Vagina (tissue), 2 donors: ENCODE measurements at places on chromosomes 12 and 14.

- no peaks in the 10 kb centered on the region for H3K27me3 ChIP-seq
- H3K27ac ChIP-seq: no peak overlapping the region
- no peak overlapping the region for H3K4me3 ChIP-seq
- H3K4me1 ChIP-seq: peaks cover 17% of the 10 kb centered on the region
Measured at GRCh38 chr12:10102322-10102721, 3.5 kb upstream of the CLEC1A start.

- no peak for DNase-seq
- H3K27me3 ChIP-seq: no peaks in the 10 kb centered on the region
- H3K4me3 ChIP-seq: no peak overlapping the region
- H3K36me3 ChIP-seq: no peaks in the 10 kb centered on the region
- no peak overlapping the region for H3K27ac ChIP-seq
Measured at GRCh38 chr12:70553391-70553859, 83.8 kb downstream of the PTPRB start.

- H3K4me3 ChIP-seq: no peak overlapping the region
- H3K27me3 ChIP-seq: no peaks in the 10 kb centered on the region
- DNase-seq: no peak
- H3K36me3 ChIP-seq: no peaks in the 10 kb centered on the region
- H3K4me1 ChIP-seq: peaks cover 5% of the 10 kb centered on the region
Measured at GRCh38 chr12:72010356-72010755, 71.7 kb downstream of the TPH2 start.

DNA sequence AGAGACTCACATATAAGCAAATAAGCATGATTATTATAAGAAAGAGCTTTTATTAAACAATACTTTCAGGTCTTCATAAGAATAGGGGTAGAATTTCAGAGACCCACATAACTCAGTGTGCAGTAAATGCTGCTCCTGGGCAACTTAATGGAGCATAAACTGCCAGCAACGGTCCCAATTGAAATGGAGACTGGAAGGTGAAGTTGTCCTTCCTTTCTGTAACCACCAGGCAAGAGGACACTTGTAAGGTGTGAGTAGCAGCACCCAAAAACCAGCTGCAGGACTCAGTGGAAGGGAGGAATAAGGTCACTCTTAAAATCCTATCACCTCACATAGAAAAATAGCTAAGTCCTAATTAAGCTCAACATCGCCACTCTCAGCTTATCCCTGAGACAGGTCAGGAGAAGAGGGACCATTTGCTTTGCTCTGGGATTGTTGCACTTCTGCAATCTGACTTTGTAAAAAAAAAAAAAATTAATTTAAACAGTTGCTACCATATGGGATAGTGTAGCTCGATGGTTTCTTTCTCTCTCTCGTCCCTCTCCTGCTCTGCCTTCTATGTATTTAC is 22.7 kb upstream of the LTA4H start:
- no peaks in the 10 kb centered on the region for H3K4me1 ChIP-seq
- no peak for DNase-seq
- no peak overlapping the region for H3K4me3 ChIP-seq
- H3K36me3 ChIP-seq: no peaks in the 10 kb centered on the region

GRCh38 chr14:104435147-104436046 is 144.2 kb upstream of the C14orf180 start:
- no peaks in the 10 kb centered on the region for H3K27me3 ChIP-seq
- H3K4me1 ChIP-seq: peaks cover 9% of the 10 kb centered on the region
- H3K4me3 ChIP-seq: peak overlapping the region; percentile 5
- no peaks in the 10 kb centered on the region for H3K36me3 ChIP-seq
- no peak overlapping the region for H3K27ac ChIP-seq

GRCh38 chr12:49236423-49236822 is 28.5 kb upstream of the TUBA1C start:
- no peak overlapping the region for H3K27ac ChIP-seq
- H3K27me3 ChIP-seq: no peaks in the 10 kb centered on the region
- no peak overlapping the region for H3K4me3 ChIP-seq
- peaks cover 24% of the 10 kb centered on the region for H3K4me1 ChIP-seq
- no peaks in the 10 kb centered on the region for H3K36me3 ChIP-seq

GRCh38 chr12:75848431-75848925 is 183.1 kb downstream of the PHLDA1 start:
- DNase-seq: no peak
- H3K36me3 ChIP-seq: no peaks in the 10 kb centered on the region
- no peak overlapping the region for H3K4me3 ChIP-seq
- peaks cover 29% of the 10 kb centered on the region for H3K4me1 ChIP-seq
- H3K27me3 ChIP-seq: no peaks in the 10 kb centered on the region

GRCh38 chr12:94435511-94435927 is 24.1 kb downstream of the CEP83 start:
- DNase-seq: no peak
- H3K36me3 ChIP-seq: no peaks in the 10 kb centered on the region
- no peaks in the 10 kb centered on the region for H3K27me3 ChIP-seq

- H3K27me3 ChIP-seq: no peaks in the 10 kb centered on the region
- H3K36me3 ChIP-seq: no peaks in the 10 kb centered on the region
- H3K4me3 ChIP-seq: no peak overlapping the region
- no peak overlapping the region for H3K27ac ChIP-seq
- H3K4me1 ChIP-seq: no peaks in the 10 kb centered on the region
- DNase-seq: no peak
Measured at GRCh38 chr14:96660667-96661066, 136.5 kb upstream of the VRK1 start.

GRCh38 chr12:31481415-31481814 is 109.5 kb downstream of the DENND5B start:
- no peaks in the 10 kb centered on the region for H3K36me3 ChIP-seq
- H3K27me3 ChIP-seq: no peaks in the 10 kb centered on the region
- H3K4me1 ChIP-seq: no peaks in the 10 kb centered on the region
- no peak overlapping the region for H3K27ac ChIP-seq
- no peak for DNase-seq

GRCh38 chr12:46547421-46548354 is 175.1 kb upstream of the SLC38A2 start:
- DNase-seq: no peak
- H3K4me3 ChIP-seq: no peak overlapping the region
- H3K27ac ChIP-seq: no peak overlapping the region
- peaks cover 24% of the 10 kb centered on the region for H3K4me1 ChIP-seq

- no peak for DNase-seq
- no peak overlapping the region for H3K27ac ChIP-seq
- H3K4me1 ChIP-seq: no peaks in the 10 kb centered on the region
- H3K27me3 ChIP-seq: no peaks in the 10 kb centered on the region
Measured at GRCh38 chr12:26095186-26095585, 29.7 kb downstream of the BHLHE41 start.

DNA sequence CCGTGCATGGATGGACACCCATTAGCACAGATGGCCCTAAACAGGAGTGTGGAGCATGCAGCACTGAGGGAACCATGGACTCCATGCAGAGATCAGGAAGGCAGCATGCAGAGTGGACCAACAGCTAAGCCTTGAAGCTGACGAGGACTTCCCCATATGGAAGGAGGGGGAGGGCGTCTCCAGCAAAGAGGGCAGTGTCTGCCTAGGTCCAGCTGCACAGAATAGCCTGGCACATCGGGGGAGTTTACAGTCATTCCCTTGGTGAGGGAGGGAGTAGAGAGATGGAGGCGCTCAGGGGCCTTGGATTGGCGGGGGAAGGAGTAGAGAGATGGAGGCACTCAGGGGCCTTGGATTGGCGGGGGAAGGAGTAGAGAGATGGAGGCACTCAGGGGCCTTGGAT is 64.5 kb downstream of the ANKRD9 start:
- H3K36me3 ChIP-seq: no peaks in the 10 kb centered on the region
- H3K4me1 ChIP-seq: no peaks in the 10 kb centered on the region
- no peak for DNase-seq
- H3K27ac ChIP-seq: no peak overlapping the region
- H3K4me3 ChIP-seq: no peak overlapping the region

DNA sequence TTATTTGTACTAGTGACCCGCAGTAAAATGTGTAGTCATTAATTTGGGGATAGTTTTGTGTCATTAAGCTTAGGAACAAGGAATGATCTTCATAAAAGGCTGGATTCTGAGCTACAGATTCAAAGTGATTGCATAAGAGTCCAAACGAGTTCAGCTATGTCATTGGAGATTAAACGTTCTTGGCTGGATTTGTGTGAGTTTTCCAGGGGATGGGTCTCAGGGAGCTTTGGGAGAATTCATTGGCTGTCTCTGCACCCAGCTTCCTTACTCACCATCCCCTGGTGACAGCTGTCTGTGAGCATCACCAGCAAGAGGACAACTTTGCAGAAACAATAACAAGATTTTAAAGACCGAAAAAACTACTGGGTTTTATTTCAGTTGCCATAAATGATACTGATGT is 130.4 kb downstream of the DAAM1 start:
- no peaks in the 10 kb centered on the region for H3K27me3 ChIP-seq
- peak overlapping the region; percentile 53 for H3K27ac ChIP-seq

DNA sequence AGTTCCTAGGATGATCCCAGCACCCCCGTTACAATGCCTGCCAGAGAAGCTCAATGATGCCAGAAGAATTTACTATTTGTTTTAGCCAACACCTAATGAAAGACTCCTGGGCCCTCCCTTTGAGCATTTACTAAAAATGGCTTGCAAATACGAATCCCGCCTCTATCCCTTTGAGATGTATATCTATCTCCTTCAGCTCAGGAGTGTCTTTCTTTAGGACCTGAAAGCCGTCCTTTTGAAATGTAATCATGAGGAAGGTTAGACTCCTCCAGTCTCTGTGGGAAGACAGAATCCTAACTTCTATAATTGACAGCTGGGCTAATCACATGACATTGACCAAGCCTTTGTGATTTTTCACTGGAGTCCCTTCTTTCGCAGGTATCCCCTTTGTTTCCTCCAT is 19.2 kb upstream of the DYNC1H1 start:
- no peak overlapping the region for H3K4me3 ChIP-seq
- no peaks in the 10 kb centered on the region for H3K27me3 ChIP-seq
- H3K27ac ChIP-seq: no peak overlapping the region
- H3K36me3 ChIP-seq: no peaks in the 10 kb centered on the region
- H3K4me1 ChIP-seq: peaks cover 22% of the 10 kb centered on the region

- no peak overlapping the region for H3K4me3 ChIP-seq
- H3K4me1 ChIP-seq: no peaks in the 10 kb centered on the region
- DNase-seq: no peak
- H3K27ac ChIP-seq: no peak overlapping the region
- no peaks in the 10 kb centered on the region for H3K36me3 ChIP-seq
- H3K27me3 ChIP-seq: no peaks in the 10 kb centered on the region
Measured at GRCh38 chr14:103808403-103809001, 38.9 kb downstream of the PPP1R13B start.

DNA sequence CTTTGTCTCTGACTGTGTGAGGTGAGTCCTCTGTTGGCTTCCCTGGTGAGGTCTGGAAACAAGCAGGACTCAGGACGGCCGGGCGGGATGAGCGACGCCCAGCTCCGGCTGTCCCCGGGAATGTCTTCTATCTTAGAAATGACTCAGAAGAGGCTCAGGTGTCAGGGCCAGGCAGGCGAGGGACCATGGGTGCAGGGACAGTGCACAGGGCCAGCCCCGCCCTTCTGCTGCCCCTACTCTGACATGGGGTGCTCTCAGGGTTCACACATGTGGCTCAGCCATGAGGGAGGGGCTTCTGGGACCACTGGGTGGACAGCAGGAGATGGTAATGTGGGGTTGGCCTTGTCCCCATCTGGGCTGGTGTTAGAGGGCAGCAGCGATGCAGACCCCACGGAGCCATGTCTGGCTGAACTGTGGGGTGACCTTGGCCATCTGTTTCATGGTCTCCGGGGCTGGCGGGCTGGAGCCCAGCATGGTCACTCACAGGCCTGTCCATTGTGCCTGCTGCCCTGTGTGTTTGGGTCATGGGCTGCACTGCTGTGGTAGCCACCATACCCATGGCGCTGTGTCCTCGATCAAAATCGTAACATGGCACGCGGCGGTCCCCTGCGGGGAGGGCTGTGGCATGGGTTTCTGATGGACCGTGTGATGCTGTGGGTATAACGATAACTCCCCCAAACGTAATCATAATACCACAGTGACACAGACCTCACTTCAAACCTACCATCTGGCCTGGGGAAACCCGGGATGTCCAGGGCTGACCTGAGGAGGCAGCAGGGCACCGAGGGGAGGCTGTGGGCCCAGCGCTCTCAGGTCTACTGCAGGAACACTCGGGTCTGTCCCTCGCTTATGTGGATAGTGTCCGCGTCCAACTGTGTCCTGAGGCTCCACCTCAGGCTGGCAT is 368.8 kb downstream of the TMEM121 start:
- no peak for DNase-seq
- no peaks in the 10 kb centered on the region for H3K27me3 ChIP-seq
- no peaks in the 10 kb centered on the region for H3K4me1 ChIP-seq
- H3K27ac ChIP-seq: no peak overlapping the region
- no peaks in the 10 kb centered on the region for H3K36me3 ChIP-seq

DNA sequence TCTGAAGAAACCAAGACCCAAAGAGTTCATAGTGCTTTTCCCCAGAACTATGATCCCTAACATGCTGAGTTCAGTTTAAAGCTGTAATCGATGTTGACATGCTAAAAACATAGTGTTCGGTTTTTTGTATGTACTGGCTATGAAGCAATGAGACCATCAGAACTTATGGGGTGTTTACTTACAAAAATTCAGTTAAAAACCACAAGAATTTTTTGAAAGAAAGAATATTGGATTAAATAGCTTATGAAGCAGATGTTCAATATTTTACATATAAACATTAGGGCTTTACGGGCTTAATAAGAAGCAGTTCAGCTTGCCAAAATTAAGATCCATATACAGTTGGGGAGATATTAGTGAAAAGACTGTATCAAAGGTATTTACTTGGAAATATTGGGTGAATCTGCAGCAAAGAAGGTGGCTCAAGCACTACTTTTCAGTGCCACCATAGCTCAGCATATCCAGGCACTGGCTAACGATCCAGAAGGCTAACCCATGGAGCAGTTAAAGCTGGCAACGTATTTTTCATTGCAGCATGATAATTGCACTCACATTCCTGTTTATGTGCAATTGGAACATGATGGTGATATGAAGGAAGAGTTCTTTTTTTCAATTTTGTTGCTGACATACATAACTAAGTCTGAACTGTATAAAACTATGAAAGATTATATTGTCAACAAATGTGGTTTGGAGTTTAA is 125.9 kb downstream of the EFCAB11 start:
- H3K4me1 ChIP-seq: no peaks in the 10 kb centered on the region
- H3K27me3 ChIP-seq: no peaks in the 10 kb centered on the region
- no peaks in the 10 kb centered on the region for H3K36me3 ChIP-seq
- H3K4me3 ChIP-seq: no peak overlapping the region
- no peak overlapping the region for H3K27ac ChIP-seq

DNA sequence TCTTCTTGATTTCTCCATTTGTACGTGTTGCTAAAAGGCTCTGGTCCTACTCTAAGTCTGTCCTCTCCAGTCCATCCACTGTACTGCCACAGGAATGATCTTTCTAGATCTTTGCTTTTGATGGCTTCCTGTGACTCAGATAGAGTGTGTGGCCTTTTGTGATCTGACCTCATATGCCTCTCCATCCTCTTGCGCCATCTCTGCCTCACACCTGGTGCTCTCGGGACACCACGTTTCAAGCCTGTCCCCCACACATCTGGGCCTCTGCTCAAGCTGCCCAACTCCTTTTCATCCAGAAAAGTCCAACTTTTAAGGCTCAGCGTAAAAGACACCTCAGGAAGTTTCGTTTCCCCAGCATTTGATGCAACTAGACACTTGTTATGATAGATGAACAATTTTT is 39.0 kb downstream of the DCAF4 start:
- no peaks in the 10 kb centered on the region for H3K27me3 ChIP-seq
- no peak overlapping the region for H3K27ac ChIP-seq
- H3K4me1 ChIP-seq: no peaks in the 10 kb centered on the region

- no peak overlapping the region for H3K4me3 ChIP-seq
- no peak overlapping the region for H3K27ac ChIP-seq
- no peak for DNase-seq
- H3K36me3 ChIP-seq: no peaks in the 10 kb centered on the region
- H3K27me3 ChIP-seq: no peaks in the 10 kb centered on the region
Measured at GRCh38 chr12:19615384-19615725, 176.1 kb downstream of the AEBP2 start.
